ENCODE measurements at places on chromosomes 11 and 22.

DNA sequence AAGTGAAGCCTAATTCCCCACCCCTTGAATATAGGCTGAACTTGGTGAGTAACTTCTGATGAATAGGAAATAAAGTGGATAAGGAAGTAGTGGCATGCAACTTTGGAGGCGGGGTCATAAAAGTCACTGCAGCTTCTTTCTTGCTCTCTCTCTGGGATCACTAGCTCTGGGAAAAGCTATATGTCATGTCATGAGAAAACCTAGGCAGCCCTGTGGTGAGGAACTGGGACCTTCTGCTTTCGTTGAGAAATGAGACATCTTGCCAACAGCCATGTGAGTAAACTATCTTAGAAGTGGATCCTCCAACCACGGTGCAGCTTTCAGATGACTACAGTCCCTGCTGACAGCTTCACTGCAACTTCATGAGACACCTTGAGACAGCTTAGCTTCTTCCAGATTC, 15.7 kb downstream of the ZNF214 start:
- no peak for DNase-seq

DNA sequence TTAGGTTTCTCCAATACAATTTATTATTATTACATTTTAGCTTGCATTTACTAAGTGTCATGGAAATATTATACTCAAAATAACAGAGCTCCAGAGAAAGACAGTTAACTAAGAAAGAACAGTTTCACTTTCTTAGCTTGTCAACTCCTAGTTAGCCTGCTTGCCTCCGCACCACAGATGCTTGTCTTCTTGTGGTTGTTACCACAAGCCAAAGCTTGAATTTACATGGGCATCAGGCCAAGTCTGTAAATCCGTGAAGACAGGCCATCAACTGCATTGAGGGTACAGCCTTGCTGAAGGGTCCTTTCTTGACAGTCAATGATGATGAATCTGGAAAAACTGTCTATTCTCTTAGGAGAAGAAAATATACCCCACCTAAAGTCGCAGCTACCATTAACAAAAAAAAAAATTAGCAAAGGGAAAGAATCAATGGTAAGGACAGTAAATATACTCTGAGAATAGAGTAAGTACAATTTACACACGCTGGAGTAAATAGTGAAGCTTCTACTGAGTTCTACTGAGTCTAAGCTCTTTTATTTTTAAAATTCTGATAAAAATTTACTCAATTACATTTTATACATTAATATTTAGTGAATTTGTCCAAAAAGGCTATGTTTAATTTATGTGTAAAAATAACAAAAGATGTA, 15.6 kb upstream of the DENND5A start:
- DNase-seq, result no peak

GRCh38 chr11:60910281-60910687, 3.7 kb upstream of the TMEM109 start:
- no peak for DNase-seq

- no peak for DNase-seq
These were observed 976.3 kb upstream of the FAT3 start for GRCh38 chr11:91248199-91248807.

DNA sequence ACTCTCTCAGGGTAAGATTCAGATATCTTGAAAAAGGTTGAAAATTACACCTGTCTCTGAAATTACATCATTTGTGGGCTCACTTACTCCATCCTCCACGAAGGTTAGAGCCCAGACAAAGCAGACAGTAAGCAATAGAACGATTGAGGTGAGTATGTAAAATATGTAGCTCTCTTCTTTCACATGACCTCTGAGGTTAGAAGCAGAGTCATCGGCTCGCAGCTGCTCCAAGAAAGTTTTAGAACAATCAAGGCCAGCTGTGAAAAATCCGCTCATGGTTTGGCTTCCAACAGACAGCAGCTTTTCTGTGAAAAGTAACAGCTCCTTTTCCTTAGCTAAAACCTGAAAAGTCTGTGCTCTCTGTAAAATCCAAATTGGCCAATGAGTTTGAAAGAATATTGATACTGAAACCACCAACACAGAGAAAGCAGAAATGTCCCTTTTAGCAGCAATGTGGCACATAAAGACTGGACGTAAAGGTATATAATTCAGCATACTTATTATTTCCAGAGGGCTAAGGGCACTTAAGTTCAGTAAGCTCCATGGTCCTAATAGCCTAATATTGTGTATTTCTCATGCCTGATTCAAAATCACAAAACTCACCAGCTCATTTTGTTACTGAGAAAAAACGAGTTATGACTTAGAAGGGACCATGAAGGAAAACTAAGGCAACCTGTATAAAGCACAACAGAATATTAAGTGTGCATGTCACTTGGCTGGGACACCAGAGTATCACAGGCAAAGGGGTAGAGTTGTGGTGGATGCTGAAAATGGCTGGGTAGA, 78.2 kb downstream of the FAM76B start:
- DNase-seq, result no peak

- DNase-seq, result no peak
These were observed 415.1 kb downstream of the SOX6 start for GRCh38 chr11:15941206-15941770.

DNA sequence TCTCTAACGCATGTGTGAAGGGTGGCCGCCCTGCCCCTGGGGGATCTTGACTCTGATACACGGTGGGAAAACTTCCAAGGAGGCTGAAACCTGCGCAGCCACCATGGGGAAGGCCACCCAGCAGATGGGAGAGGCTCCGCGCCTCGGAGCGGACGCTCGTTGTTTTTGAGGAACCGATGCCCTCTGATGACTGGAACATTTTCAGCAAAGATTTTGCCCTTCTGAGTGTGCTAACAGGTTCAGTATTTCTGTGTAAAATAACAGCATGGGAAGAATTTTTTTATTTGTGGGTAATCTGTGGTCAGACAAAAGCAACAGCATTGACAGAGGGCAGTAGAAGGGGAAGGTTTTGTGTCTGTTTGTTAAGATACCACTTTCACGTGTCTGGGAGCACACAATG, 16.7 kb downstream of the MB start:
- DNase-seq, result no peak

All from cortex of kidney (tissue), 1 donor.